ENCODE measurements at places on chromosomes 16 and 17.

DNA sequence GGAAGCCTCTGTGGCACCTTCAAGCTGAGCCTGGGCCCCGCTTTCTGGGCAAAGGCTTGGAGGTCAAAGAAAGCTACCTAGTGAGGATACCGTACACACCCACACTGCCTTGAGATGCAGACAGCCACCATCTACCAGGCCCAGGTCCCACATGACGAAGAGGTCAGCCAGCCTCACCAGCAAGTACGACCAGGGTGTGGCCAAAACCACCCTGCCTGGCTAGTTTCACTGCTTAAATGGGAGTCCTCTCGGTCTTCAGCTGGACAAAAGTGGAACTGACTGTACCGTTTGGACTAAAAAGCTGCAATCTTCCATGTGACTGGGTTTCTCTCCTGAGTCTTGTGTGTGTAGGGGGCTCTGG is 21.6 kb downstream of the VASN start:
- DNase-seq: no peak

GRCh38 chr17:17993366-17993765 is 20.7 kb downstream of the DRC3 start:
- no peak for DNase-seq

DNA sequence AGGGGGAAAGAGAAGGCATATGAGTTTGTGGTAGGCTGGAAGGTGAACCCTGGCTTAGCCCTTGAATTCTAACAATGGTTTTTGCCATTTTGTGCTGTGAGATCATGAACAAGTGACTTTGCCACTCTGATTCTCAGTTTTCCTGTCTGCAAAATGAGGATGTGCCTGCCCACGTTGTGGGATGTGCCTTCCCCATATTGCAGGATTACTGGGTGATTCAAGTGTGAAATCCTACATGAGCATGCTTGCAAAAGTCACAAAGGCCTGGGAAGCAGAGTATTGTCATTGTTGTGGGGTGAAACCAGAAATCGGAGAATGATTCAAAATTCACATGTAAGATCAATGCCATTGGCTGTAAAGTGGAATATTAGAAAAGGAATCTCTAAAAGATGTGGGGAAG is 28.6 kb upstream of the TVP23A start:
- no peak for DNase-seq

GRCh38 chr16:67449739-67450138 is 18.8 kb downstream of the HSD11B2 start:
- DNase-seq: no peak

DNA sequence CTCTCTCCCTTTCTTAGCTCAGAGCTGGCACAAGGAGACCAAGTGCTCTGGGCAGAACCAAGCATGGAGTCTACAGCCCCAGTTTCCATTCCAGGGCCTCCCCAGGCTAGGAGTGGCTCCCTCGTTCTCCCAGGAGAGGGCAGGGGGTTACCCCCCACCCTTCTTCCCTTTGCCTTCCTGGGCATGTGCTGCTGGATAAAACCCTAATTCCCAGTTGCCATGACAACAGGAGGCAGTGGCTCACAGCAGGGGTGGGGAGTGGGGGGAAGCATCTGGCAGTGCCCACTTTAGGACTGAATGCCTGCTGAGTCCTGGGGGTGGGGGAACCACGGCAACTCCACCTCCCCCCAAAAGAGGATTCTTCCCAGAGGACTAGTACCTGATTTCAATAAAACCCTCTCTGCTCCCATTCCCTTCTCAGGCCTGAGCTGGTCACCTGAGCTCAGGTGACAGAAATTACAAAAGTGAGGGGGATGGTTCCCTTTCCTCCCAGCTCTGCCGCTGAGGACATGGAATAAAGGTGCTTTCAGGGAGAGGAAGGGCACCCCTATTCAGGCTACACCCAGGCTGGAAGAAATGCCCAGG is 1.8 kb downstream of the MPP2 start:
- no peak for DNase-seq

GRCh38 chr16:67283039-67283825 is 3.9 kb downstream of the PLEKHG4 start:
- DNase-seq: peak; percentile 38

DNA sequence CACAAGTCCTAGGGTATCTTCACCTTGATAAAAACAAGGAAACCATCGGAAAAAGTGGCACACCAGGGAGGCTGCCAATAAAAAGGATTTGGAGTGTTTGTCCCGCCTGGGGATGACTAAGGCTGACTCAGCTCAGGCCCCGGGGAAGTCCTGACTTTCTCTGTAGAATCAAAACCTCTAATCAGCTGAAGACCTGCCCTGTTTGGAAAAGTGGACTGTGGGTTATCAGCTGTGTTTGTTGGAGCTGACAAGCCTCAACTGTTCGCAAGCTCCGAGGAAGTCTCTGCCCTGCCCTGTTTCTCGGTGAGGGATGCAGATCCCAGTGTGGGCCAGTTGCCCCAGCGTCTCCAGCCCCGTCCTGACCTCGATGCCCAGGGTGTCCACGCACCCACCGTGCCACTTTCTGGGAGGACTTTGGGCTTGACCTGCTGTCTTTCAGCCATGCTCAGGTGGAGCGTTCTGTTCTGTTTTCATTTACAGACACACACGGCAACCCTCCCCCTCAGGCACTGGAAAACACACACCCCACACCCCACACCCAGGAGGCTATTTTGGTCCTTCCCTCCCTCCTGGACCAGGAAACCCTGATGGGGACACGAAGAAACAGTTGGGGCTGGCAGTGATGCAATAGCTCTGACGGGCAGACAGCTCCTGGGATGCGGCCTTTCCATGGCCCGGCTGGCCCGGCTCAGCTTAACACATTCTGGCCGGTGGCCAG is 27.6 kb upstream of the PITPNA start:
- DNase-seq: peak; percentile 83

DNA sequence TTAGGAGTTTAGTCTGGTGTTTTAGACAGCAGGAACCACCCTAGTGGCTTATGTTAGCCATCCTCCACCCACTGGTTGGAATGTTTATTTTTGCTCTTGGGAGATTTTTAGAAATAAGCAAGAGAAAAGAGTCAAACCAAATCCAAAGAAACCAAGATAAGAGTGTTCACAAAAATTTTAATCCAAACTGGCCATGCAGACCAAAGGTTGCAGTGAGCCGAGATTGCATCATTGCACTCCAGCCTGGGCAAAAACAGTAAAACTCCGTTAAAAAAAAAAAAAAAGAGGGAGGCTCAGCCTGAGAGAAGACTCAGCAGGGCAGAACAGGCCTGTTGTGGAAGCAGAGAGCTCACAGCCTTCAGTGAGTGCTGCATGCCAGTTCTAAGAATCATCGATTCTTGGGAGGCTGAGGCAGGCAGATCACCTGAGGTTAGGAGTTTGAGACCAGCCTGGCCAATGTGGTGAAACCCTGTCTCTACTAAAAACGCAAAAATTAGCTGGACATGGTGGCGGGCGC is 12.2 kb upstream of the C16orf54 start:
- peak; percentile 90 for DNase-seq

GRCh38 chr17:1473170-1473569 is 17.1 kb upstream of the CRK start:
- no peak for DNase-seq

- no peak for DNase-seq
Observed at GRCh38 chr17:76312735-76313134, 4.7 kb upstream of the QRICH2 start.

DNA sequence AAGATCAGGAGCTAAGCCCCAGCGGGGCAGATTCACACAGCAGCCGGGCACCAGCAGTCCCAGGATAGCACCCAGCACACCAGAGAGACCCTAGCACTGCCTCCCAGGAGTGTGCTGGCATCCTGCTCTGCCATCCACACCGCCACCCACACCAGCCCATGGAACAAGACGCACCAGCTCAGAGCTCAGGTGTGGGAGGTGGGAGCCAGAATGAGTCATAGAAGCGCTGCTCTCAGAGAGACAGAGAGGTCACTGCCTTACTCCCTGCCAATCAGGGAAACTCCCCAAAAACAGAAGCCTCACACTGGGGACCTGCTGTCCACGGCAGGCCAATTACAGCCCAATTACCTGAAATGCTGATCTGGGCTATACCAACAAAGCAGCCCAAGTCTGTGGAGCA is 64.9 kb downstream of the CDYL2 start:
- no peak for DNase-seq

DNA sequence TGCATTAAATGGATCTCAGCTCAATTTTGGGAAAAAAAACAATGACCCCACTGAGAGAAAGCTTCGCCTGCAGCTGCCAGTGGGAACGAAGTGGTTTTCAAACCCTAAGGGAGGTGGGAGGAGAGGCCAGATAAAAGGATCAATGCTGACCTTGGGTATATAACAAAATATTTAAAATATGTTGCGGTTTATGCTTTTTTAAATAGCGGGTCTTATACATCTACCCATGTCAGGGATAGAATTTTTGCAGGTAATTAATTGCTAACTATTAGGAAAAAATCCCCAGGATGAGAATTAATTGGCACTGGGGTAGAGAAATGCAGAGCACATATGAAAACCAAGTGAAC is 10.9 kb upstream of the FOXF1 start:
- DNase-seq: no peak

DNA sequence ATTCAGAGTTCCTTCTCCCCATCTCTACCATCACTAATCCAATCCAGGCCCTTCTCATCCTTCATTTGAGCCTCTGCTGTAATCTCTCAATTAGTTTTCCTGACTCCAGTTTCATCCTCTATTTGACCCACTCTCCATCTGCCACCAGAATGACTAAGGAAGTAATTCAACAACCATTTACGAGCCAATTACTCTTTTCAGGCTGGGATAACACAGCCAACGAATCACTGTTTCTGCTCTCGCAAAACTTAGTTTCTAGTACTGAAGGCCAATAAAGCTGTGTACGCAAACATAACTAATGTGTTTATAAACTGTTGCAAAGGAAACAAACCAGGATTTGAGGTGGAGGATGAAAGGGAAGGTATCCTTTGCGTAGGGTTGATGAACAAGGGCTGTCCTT is 53.7 kb downstream of the MAP2K6 start:
- DNase-seq: no peak

DNA sequence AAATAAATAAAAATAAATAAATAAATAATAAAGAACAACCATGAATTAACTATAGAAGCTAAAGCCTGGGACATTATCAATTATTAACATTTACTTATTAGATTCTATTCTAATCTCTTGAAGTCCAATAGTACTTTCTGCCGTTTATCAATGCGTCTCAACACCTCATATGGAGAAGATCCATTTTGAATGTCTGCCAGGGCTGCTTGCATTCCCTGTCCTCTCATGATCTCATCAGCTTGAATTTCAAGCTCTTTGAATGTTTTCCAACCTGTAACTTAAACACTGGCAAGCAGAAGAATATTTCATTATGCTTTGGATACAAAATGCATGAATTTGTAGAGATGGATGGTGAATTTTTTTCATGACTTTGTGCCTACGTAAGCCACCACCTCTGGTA is 191.9 kb upstream of the ANKFN1 start:
- no peak for DNase-seq

GRCh38 chr16:15739950-15740349 is 89.9 kb downstream of the NDE1 start:
- no peak for DNase-seq

DNA sequence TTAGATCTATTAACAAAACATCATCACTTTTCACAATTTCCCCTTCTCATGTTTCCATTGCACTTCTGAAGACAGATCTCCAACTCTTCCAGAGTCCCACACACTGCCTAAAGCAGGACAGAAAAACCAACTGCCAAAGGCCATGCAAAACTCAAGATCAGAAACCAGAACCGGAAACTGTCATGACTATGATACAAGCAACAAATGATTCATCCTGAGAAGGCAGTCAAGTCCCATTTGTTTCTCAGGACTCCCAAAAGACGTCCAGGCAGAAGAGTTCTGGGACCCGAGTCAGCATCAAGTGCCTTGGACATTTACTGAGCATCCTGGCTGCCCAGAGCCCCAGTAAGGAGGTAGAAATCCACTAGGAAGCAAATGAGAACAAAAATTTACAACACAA is 38.8 kb downstream of the ERN1 start:
- peak; percentile 28 for DNase-seq

- DNase-seq: no peak
Observed at GRCh38 chr16:87701505-87701921, 64.3 kb downstream of the KLHDC4 start.

- no peak for DNase-seq
Observed at GRCh38 chr16:58337090-58337444, 42.2 kb upstream of the PRSS54 start.

- DNase-seq: no peak
Observed at GRCh38 chr17:16215965-16216316, 607 bp upstream of the NCOR1 start.

DNA sequence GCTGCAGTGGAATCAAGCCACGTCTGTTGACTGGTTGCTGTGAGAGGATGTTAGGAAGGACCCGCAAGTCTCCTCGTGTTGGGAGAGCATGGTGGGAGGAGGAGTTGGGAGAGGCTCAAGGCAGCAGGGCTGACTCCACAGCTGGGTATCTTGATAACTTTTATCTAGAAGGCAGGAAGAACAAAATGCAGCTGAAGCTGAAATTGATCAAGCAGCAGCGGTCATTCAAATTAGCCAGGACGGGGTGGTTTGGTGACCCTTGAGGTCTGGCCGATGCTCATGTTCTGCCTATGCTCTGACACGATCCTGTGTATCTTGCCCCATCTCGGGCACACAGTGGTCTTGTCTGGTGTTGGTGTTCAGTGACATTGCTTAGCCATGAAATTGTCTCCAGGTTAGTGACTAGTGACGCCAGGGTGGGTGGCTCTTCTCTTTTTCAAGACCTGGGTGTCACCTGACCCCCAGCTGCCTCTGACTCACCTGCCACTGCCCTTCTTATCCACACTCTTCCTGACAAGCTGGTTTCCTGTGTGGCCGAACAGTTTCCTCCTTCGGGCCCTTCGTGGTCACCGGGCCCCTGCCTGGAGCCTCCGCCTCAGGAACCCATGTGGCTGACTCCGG is 19.1 kb downstream of the NPTX1 start:
- no peak for DNase-seq

DNA sequence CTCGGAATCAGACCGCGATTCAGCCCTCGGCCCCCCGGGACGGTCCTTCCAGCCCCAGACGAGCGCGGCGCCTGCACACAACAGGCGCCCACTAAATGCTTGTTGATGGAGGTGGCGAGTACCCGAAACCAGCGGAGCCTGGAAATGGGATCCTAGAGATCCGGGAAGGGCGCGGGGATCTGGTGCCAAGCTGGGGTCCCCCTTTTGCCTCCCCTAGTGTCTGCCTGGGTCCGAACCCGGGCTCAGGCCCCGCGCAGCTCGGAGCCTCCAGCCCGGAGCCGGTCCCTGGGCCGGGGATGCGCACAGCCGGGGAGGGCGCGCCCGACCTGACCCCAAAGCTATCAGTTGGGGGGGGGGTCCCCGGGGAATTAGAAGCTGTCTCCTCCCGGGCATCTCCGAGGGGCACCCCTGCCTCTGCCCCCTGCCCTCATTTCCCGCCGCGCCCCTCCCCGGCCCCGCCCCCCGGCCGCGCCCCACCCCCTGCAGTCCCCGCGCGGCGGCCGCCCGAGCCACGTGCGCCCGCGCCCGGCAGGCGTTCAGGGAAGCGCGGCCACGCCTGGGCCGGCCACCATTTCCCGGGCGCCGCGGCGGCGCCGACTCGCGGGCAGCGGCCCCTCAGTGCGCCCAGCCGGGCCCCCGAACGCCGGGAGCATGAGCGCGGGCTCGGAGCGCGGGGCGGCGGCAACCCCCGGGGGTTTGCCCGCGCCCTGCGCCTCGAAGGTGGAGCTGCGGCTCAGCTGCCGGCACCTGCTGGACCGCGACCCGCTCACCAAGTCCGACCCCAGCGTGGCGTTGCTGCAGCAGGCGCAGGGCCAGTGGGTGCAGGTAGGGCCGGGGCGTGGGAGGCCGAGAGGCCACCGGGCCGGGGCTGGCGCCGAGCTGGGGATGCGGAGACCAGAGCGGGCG is at the start of gene CPNE7:
Gene CPNE7 (plus strand): TSS at position 512 of the 906 bp plus-strand sequence. CDS start 140 bp downstream, at position 652.
- no peak for DNase-seq

- DNase-seq: peak; percentile 69
Observed at GRCh38 chr16:87431926-87432325, 39.8 kb downstream of the MAP1LC3B start.

- no peak for DNase-seq
Observed at GRCh38 chr16:82181461-82182185, 11.6 kb upstream of the MPHOSPH6 start.
